ENCODE measurements at places on chromosomes 16 and 17.

- no peak for DNase-seq
These were observed 35.6 kb downstream of the CCDC42 start for GRCh38 chr17:8709006-8709405.

DNA sequence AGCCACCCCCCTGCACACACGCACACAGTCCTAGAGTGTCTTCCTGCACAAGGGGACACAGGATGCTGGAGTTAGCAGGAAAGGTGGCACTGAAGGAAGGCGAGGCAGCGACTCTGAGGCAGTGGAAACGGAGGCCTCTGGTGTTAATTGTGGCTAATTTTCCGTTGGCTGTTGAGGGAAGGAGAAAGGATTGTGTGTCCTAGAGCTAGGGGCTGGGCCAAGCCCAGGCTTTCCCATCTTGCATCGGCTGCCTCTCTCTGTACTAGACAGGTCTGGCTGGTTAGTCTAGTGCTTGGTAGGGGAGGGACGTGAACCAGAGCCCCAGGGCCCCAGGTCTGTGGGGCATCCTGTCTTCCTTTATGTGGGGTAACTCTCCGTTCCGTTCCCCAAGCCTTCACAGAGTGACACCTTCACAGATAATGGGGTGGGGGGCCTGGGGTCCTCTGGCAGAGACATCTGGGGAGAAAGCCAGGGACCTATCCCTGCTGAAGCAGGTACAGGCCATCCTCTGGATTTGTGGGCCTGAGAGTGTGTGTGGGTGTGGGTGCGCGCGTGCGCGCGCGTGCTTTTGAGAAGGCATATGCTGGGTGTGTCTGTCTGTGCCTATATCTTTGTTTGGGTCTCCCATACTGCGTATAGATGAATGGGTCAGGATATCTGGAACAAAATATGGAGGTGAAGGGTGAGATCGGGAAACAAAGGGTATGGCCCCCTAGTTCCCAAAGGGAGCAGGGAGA is at the start of gene CHD3:
Gene CHD3, plus strand, starts transcription at position 606 of the 737 bp plus-strand sequence. CDS start 212 bp downstream, outside the sequence.
- DNase-seq: peak; percentile 61

GRCh38 chr16:66001432-66001831 is 365.1 kb upstream of the CDH5 start:
- no peak for DNase-seq

DNA sequence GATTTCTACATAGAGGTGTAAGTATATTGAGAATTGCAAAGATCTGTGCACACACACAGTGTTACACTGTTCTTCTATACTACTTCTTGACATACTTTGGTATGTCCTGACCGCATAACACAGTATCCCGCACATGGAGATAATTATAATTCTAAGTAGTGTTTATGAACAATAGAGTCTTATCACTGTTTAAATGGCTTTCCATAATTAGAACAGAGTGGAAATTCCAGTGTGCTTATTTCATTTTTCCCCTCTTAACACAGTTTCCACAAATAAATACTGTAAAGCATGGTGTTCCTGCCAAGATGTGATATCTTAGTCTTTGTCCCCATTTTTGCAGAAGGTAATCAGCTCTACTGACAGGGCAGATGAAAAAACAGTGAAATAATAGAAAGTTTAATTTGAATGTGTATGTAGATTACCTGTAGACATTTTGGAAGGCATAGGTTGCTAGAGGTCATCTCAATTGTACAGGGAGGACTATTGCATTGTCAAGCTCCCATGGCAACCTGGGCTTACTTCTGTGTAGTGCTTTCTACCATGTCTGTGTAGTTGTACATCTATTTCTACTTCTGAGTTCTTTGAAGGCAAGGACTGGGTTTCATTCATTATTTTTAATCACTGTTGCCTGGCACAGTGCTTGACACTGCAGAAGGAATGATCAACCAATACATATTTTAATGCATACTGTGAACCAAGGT is 10.1 kb upstream of the KRT28 start:
- DNase-seq: no peak

- DNase-seq: no peak
These were observed 85.7 kb downstream of the CMIP start for GRCh38 chr16:81530296-81530721.

DNA sequence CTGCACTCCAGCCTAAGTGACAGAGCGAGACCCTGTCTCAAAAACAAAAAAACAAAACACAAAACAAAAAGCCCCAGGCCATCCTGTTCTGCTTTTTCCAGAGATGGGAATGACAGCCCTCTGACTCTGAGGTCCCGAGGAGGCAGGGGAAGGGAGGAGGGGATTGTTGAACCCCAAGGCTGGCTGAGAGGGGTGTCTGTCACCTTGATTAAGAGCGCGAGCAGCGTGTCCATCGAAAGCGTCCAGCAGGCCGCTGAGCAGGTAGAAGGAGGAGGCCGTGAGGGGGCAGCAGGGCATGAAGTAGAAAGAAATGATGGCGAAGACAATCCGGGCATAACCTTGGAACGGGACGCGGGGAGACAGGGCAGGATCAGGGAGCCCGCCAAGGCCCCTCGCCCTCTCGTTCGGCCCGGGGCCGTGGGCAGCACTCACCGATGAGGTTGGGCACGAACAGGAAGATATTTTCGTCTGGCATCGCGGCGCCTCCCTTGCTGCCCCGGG is 593 bp downstream of the CDIPT start:
- no peak for DNase-seq

- no peak for DNase-seq
These were observed 132.4 kb upstream of the IRX5 start for GRCh38 chr16:54798267-54798666.

DNA sequence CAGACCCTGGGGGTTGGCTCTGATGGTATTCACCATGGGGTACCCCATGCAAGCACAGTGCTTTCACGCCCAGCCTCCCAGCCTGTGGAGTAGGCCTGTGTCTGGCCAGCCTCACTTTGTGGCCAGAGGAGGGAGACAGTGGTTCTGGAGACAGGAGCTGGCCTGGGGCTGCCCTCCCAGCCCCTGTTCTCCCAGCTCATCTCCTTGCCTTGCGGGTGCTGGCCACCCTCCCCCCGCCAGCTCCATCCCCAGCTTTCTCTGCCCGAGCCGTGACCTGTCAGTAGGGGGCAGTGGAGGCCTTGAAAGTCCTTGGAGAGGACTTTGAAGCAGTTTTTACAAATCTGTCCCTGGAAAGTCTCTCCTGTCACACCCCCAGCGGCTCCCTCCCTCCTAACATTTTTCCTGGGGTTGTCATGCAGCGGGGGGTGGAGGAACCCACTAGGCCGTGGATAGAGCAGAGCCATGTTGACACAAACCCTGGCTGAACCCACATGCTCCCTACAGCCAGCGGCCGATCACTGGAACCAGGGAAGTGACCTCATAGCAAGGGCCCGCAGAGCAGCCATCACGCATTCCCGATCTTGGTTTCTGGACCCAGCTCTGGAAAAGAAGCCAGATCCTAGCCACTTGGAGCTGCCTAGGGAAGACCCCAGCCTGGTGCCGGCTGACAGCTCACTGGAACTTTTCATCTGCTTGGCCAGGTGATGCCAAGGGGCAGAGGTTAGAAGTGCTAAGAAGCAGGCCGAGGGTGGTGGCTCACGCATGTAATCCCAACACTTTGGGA is 289.4 kb downstream of the SEC14L1 start:
- DNase-seq: peak; percentile 91

DNA sequence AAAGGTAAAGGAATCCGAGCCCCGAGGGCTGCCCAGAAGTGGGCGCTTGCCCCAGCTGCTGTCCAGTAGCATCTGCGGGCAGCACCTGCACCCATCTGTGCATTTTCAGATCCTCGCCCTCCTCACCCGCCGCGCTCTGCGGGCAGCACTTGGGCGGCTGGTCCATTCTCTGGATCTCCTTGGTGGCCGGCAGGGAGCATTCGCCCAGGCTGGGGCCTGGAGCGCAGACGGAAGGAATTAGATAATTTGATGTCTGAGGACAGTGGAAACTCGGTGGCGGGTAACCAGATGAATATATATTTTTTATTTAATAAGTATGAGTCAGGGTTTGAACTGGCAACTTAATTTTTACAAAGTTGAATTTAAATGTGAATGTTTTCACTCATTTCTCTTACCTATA is 88.5 kb downstream of the NPIPB11 start:
- DNase-seq: no peak

DNA sequence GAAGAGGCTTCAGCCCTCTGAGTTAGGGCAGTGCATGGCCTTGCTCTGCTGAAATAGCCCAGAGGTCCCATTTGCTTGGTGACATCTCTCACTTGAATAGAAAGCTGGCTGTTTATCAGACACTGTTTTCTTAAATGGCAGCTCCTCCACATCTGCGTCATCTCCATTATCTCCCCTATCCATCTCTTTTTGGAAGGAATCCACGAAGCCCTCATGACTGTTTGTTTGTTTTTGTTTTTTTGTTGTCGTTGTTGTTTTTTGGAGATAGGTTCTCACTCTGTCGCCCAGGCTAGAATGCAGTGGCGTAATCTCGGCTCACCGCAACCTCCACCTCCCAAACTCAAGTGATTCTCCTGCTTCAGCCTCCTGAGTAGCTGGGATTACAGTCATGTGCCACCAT is 16.6 kb downstream of the NAA60 start:
- DNase-seq: no peak

DNA sequence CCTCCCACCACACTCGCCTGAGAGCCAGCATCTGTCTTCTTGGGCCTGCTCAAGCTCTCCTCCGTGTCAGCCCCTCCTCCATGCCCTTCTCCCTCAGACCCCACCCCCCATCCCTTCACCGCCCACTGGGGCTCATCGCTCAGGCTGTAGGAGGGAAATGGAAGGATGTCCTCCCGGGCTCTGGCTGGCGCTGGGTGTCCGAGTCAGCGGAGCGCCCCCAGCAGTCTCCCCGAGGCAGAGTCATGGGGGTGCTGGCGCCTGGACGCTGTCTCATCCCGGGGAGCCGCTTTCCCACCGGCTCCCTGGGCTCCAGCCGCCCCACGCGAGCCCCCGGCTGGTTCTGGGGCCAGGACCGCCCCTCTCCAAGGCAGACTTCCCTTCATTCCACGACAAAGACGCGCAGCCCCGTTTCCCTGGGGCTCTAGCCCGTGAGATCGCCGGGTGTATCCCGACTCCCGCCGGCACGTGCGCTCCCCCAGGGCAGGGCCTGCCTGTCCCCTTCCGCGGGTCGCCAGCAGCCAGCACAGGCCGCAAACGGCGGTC is 428 bp upstream of the ANTKMT start:
- peak; percentile 51 for DNase-seq

GRCh38 chr17:37430051-37430627 is 23.5 kb downstream of the TADA2A start:
- DNase-seq: no peak

DNA sequence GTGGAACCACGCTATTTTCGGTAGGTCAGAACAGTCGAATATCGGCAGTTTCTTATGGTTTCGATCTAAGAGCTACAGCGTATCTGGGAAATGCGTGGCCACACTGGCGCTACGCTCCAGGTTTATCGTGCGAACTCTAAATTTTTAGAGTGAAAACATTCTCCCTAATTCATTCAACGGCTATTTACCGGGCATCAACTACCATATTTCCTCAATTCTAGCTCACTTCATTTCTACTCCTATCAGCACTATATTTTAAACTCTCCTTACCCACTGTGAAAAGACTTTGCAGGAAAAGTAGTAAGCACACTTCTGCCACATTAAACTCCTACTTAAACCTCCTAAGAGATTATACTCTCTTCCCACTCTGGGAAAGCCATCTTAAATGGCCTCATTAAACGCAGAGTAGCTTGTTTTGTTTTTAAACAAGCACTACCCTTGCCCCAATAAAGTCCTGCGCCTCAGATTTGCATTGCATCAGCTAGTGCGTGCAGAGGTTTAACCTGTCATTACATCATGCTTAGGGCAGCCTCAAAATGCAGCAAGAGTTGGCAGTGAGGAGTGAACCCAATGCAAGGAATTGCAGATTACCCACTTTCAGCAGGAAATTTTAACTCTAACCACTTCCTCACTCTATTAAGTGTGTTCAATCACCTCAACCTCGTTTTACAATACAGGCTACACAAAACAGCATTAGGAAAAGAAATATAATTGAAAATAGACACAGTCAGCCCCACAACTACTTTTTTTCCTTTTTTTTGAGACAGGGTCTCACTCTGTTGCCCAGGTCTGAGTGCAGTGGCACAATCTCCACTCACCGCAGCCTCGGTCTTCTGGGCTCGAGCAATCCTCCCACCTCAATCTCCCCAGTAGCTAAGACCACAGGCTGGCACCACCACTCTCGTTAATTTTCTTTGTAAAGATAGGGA is 18.8 kb downstream of the SIAH1 start:
- DNase-seq: peak; percentile 62

- DNase-seq: peak; percentile 25
These were observed 47.9 kb upstream of the ARHGAP17 start for GRCh38 chr16:25063102-25063501.

GRCh38 chr17:16991349-16992009 is 19.6 kb upstream of the TNFRSF13B start:
- peak; percentile 80 for DNase-seq

DNA sequence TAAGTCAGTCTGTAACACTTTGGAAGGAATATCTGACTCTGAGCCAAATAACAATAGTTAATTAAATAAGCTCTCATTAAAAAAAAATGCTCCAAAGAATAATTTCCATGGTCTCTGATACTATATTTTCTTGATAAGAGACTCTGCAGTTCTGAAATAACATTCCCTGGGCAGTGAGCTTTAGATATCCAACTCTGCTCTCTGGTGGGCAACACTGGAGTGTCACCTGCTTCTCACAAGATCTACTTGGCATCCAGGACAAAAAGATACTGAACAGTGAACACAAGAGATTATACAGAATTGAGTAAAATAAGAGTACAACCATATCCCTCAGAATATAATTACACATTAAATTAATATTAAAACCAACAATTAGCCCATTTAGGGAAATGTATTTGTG is 13.7 kb downstream of the BLMH start:
- DNase-seq: no peak

DNA sequence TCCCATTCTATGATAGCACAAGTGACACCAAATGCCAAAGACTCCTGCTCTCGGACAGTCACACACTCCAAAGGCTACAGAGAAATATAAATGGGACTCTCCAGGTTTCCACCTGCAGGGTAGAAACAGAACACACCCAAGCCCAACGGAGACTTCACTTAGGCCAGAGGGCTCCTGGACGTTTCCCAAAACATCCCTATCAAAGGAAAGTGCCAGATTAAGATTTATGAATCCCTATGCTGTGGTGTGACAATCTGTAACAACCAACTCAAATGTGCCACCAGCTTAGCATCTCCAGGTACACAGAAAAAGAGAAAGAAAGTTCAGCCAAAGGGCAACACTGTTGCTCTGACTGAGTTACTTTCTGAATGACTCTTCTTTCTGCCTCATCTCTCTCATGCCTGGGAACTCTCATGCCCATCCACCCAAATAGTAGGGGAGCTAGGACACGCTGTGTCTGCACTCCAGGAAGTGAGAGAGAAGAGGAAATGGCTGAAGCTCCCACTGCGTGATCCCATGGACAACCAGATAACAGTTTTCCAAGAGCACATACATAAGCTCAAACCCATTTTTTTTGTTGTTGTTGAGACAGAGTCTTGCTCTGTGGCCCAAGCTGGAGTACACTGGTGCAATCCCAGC is 49.7 kb downstream of the SMG6 start:
- DNase-seq: peak; percentile 60

- no peak for DNase-seq
These were observed 25.6 kb upstream of the MRPS23 start for GRCh38 chr17:57875290-57876022.
